GM06990 (cell line): ENCODE measurements at places on chromosomes 11 and 22.

DNA sequence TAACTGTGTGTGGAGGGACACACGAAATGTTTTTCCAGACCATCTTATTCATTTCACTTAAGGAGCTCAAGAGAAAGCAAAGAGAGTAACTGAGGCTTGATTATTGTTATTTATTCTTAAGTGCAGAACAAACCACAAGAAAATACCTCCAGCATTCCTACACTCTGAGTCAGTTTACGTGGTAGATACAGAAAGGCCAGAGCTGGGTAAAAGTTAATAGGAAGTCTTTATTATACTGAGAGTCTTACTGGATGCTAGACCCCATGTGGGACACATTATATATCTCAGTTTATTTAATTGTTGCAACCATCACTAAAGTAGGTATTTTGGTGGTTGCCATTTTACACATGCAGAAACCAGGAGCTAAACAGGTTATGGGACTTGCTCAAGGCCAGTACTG, 261.4 kb upstream of the POU2AF2 start:
- DNase-seq: no peak

DNA sequence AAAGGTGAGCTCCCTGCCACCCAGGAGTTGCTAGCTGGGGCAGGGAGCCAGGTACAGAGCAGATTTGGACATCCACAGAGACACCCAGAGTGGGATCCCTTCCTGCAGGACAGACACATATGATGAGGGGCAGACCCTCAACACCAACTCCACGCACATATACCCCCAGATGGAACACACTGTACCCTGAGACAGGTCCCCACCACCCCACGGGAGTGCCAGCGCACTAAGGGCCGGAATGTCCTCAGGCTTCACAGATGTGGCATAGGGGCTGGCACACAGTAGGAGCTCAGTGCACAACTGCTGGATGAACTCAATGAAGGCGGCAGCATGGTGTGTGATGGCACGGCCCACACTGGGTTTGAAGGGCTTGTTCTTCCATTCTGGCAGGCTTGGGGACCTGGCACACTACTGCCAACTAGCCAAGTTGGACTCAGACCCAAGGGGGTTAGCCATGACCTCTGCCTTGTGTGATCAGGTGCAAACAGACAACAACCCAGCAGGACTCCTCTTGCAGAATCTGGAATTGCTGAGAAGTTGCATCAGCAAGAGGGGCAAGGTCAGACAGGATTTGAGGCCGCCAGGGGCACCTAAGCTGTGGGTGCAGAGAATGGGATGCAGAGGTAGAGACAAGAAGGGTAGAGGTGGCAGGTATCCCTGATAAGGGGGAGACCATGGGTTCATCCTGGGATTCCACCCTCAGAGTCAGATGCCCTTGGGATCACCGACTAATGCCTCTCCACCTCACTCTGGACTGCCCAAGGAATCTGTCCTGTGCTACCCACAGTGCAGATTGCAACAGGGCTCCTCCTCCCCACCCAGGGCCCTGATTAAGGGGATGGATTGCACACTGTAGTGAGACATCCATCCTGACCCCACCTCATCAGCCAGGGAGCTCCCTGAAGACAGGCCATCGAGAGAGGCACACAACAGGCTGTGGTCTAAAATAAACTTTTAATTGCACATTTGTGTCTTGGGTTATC, 2.4 kb downstream of the C22orf15 start:
- DNase-seq: no peak

DNA sequence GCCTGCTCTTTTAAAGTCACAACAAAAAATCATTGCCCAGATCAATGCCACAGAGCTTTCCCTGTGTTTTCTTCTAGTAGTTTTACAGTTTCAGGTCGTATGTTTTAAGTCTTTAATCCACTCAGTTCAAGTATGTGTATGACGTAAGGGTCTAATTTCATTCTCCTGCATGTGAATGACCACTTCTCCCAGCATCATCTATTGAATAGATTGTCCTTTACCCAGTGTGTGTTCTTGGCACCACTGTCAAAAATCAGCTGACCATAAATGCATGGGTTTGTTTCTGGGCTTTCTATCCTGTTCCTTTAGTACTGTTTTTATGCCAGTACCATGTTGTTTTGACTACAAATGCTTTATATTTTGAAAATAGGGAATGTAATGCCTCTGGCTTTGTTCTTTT, 28.1 kb downstream of the INTS4 start:
- DNase-seq: no peak

DNA sequence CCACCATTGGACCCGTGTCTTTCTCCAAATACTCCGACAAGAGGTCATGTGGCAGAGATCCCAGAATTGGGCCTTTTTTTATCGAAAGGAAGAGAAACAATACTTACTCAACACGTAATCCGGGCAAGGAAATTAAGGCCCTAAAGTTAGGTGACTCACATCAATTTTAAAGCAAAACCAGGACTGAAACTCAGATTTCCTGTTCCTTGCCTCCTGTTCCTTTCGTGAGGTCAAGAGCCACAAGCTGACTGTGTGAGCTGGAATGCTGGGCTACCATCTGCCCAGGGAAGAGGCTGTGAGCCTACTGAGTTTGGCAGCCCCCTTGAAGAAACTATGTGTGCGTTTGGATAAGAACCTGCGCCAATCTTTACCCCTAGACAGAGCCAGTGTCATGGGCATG, 27.1 kb upstream of the MRGPRX2 start:
- no peak for DNase-seq

- no peak for DNase-seq
These were observed 31.1 kb upstream of the WT1 start for GRCh38 chr11:32466279-32466915.

DNA sequence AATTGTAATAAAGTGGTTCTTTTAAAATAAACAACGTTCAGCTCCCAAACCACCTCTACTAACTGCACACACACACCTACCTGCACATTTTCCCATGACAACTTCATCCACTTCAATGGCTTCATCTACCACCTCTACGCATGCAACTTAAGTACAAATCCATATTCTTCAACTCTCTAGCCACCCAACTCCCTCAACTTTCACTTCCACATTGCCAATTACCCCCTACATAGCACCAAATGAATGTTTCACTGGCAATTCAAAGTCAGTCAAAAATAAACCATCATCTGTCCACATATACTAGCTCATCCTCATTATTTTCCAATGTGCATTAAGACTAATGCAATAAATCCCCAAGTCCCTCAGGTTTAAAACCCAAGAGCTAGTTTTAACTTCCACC, 50.7 kb upstream of the ARHGAP32 start:
- no peak for DNase-seq

GRCh38 chr11:10600570-10601248, 32.2 kb upstream of the LYVE1 start:
- no peak for DNase-seq

DNA sequence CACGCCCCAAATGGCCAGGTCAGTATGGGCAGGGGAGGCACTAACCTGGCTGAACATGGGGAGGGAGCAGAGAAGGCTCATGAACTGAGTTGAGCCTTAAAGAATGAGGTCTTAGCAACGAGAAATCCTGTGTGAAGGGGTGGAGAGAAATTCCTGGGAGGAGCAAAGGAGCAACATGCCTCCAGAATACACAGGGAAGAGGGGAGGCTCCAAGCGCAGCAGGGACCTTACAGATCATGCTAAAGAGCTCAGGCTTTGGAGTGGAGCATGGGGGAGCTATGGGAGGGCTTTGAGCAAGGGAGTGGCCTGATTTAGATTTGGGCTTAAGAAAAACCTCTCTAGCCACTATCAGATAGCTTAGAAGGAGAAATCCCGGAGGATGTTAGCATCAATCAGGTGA, 88.1 kb downstream of the MN1 start:
- DNase-seq: no peak

- DNase-seq: no peak
These were observed 3.1 kb downstream of the SLN start for GRCh38 chr11:107708792-107709191.

DNA sequence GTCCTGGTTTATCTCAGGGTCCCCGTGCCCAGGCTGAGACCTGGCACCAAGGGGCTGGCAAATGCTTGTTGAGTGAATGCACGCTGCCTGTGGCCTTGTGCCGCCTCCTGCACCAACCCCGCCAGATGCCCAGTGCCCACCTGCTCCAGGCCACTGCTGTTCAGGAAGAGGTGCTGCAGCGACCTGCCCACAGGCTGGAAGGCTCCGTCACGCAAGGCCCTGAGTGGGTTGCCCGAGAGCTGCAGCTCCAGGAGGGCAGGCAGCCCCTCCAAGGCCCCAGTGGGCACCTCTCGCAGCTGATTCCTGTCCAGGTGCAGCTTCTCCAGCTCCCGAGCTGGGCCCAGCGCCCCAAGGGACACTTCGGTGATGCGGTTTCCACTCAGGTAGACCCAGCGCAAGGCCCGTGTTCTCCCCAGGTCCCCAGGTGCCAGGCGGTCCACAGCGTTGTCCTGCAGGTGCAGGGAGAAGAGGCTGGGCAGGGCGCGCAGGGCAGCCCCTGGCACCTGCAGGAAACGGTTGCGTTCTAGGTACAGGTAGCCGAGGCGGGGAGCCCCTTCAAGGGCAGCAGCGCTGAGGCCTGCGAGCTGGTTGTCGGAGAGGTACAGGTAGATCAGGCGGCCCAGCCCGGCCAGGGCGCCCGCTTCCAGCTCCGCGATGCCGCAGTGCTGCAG, 3.6 kb downstream of the CHADL start:
- DNase-seq: no peak

- DNase-seq: no peak
These were observed 845 bp downstream of the RBM7 start for GRCh38 chr11:114401311-114401710.

DNA sequence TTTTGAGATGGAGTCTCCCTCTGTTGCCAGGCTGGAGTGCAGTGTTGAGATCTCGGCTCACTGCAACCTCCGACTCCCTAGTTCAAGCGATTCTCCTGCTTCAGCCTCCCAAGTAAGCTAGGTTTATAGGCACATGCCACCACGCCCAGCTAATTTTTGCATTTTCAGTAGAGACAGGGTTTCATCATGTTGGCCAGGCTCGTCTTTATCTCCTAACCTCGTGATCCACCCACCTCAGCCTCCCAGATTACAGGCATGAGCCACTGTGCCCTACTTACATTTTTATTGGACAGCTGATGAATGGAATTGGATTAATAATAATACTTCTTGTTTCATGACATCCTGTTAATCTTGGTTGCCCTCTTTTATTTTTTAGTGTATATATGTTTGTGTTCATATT, 3.0 kb upstream of the MRGPRD start:
- no peak for DNase-seq

DNA sequence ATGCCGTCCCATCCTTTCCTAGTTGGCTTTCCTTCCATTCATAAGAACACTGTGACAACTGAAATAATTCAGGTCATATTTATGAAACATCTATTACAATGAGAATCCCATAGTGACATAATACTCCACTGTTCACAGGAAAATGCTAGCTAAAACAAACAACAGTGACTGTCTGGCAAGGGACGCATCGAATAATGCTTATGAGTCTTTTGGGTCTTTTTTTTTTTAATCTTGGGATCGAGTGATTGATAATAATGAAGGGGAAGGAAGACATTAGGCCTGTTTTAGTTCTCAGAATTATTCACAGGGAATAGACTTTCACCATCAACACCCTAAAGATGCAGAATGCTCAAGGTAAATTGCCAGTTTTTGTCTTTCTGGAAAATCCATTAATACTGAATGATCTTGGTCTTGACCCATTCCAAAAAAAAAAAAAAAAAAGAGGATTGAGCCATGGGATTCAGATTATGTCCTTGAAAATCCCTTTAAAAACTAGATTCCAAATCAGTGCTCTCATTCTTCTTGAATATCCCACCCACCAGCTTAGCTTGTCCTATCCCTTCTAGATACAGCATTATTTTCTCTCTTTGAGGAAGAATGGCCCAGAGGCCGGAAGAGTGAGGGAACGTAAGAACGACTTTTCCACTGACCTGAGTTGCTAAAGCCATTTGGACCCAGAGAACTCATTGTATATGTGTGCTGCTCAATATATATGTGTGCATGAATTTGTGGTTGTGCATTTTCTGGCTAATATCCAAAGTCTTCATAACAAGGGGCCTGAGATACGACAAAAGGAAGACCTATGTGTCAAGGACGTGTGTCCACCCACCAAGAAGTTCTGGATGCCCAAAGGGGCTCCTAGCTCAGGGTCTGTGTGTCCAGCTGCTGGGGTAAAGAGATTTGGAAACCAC, 35.2 kb upstream of the CREB3L1 start:
- no peak for DNase-seq

DNA sequence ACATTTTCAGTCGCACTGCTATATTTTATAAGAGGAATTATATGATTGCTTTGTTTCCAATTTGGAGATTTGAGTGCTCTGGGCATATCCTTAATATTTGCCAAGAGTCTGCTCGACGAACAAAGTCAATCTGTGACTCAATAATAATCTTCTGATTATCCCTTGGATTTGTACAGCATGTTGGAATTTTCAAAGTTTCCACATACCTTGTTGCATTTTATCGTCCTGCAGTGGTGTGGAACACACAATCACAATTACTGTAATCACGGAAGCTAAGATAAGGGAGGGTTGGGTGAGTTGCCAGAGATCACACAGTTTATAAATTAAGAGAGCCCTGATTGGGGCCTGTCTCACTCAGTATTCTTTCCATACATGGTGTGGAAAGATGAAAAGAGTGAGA, 189.3 kb downstream of the GUCY1A2 start:
- no peak for DNase-seq

DNA sequence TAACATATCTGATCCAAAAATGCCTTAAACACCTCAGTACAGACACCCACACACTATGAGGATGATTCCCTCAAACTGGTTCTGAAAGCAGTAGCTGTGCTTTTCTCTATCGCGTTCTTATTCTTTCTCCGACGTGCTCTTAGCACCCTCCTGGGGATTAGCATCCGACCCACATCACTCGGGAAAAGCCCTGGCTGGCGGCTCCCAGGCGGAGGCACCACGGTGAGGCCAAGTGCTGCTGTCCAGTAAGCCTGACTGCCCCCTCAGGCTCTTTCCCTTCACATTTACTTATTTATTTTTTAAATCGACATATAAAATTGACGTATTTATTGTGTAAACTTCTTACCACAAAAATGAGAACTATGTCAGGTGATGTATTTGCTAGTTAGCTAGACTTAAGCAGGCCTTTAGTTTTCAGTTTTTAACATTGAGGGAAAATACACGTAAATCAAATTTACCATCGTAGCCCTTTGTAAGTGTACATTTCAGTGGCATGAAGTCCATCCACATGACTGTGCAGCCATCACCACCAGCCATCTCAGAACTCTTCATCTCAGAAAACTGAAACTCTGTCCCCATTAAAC, 19.2 kb downstream of the TBX1 start:
- DNase-seq: no peak

DNA sequence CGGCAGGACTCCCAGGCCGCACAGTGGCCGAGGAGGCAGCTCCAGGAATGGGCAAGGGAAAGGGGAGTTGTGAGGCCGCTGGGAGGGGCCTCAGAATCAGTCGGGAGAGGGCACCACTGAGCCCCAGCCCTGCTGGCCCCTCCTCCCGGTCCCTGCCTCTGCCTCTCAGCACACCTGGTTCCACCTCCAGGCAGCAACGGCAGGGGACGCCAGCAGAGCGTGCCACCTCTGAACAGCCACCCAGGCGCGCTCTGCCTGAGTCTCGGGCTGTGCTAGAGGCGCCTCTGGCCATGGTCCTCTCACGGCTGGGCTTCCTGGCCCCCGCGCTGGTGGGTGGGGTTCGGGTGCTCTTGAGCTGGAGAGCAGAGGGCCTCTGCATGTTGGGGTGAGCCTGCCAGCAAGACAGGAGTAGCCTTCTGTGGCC, 33.0 kb downstream of the MOB2 start:
- DNase-seq: peak; percentile 43

- DNase-seq: no peak
These were observed 71.2 kb downstream of the CACNA1I start for GRCh38 chr22:39641660-39642310.

GRCh38 chr11:63510360-63511047, 4.6 kb downstream of the LGALS12 start:
- DNase-seq: no peak
